ENCODE measurements at places on chromosomes 4 and X.

DNA sequence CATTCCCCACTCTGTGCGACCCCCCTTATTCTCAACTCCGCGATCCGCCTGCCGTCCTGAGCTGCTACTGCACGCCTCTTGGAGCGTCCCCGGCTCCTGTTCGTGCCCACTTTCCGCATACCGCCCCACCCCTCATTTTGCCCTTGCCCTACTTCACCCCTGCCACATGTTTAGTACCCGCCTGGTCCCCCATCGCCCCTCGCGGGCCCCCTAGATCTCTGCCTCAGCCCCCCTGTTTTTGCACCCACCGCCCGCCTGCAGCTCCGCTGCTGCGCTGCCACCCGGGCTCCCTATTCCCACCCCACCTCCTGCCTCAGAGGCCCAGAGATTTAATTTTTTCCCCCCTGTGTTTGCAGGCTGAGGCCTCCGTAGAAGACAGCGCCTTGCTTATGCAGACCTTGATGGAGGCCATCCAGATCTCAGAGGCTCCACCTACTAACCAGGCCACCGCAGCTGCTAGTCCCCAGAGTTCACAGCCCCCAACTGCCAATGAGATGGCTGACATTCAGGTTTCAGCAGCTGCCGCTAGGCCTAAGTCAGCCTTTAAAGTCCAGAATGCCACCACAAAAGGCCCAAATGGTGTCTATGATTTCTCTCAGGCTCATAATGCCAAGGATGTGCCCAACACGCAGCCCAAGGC is 1.4 kb downstream of the MAGED1 start:
- DNase-seq = peak; percentile 28

DNA sequence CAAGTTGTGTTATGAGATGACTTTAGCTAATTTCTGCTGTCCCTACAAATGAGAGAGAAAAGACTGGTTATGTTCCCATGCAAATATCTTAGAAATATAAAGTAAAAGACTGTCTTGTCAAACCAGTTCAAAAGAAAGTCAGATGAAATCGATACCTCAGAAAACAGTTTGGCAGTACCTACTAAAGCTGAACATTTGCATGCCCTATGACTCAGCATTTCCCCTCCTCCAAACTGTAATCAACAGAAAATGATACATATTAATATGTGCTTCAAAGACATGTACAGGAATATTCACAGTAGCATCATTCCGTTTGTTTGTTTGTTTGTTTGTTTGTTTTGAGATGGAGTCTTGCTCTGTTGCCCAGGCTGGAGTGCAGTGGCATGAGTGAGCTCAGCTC is 90.3 kb downstream of the ARX start:
- no peak for DNase-seq

DNA sequence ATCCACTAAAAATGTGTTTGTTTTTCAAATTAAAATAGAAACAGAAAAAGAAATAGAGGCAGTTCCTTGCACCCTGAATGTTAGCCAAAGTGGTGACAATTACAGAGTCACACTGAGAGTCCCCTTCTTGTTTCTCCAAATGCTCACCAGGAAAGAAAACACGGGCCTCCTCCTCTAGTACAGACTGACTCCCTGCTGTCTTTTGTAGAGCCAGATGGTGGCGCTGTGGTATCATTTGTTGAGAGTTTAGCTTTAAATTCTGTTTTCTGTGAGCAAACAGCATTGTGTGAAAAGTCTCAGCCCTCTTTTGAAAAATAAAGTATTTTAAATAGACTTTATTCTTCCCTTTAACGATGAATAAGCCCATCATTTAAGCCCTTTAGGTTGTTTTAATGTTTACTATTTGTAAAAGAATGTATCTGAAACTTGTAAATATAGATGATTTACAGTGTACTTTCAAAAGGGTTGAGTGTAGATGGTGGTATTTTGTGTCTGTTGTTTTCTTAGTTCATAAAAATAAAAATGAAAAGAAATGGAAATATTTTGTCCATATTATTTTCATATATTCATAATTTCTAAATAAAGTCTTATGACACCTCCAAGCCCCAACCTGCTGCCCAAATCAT is 36.9 kb upstream of the ATOH1 start:
- DNase-seq = peak; percentile 38

DNA sequence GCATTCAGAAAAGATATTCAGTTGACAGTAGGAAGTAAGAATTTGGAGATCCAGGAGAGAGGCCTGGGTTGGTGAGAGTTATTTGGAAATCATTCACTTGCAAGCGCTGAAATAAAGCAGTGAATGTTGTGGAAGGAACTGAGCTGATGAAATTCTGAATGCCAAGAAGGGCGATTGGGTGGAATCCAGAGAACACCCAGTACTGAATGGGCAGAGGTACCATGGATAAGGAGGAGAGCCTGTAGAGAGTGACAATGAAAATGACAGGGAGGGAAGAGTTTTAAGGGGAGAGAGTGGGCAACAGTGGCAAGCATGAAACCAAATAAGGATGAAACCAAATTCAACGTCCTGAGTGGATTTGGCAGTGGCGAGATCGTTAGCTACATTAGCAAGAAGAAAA is 6.7 kb upstream of the STOX2 start:
- DNase-seq = no peak

GRCh38 chr4:87601361-87601760 is 7.0 kb upstream of the DSPP start:
- DNase-seq = no peak

DNA sequence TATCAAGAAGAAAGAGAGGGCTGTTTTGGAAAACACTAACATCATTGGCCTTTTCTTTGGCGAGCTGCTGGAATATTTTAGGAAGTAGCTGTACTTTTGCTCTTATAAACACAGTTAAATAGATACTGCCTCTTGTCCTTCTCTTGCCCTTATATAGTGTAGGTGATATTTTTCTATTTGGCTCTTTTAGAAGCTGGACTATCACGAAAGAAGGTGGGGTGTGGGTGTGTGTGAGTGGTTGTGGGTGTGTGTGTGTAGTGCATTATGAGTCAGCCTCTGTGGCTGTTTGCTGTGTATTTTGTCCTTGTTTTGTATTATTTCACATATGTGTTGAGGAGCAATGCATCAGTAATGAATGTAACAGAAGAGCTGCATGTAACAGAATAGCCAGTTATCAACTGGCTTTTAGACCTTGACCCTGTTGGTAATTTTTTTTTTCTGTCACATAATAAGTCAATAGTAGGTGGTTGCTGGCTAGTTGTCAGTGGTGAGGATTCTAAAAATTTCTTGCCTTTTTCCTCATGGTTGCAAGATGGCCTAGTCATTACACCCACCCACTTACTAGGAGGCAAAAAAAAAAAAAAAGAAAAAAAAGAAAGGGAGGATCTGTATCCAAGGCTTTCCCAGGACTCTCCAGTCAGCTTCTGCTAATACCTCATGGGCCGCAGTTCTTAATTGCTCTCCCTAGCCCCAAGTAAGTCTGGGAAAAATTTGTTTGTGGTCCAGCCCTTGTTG is 23.8 kb downstream of the ARHGAP10 start:
- DNase-seq = no peak

- DNase-seq = no peak
These were observed 345.3 kb downstream of the MAPK10 start for GRCh38 chr4:86014599-86014998.

- DNase-seq = no peak
These were observed 67.2 kb downstream of the TMEM131L start for GRCh38 chr4:153533387-153533786.

- DNase-seq = no peak
These were observed 81.9 kb upstream of the HPGD start for GRCh38 chr4:174604198-174604597.

- no peak for DNase-seq
These were observed 7.5 kb downstream of the BCOR start for GRCh38 chrX:40090050-40090804.

All from NCI-H446 treated with DMSO at 0.1 percent for 48 hours (cell line).